AG08395 (cell line): ENCODE measurements at places on chromosomes 2 and 18.
A peak's percentile ranks its signal among the peaks of the same experiment; 100 is the strongest.

DNA sequence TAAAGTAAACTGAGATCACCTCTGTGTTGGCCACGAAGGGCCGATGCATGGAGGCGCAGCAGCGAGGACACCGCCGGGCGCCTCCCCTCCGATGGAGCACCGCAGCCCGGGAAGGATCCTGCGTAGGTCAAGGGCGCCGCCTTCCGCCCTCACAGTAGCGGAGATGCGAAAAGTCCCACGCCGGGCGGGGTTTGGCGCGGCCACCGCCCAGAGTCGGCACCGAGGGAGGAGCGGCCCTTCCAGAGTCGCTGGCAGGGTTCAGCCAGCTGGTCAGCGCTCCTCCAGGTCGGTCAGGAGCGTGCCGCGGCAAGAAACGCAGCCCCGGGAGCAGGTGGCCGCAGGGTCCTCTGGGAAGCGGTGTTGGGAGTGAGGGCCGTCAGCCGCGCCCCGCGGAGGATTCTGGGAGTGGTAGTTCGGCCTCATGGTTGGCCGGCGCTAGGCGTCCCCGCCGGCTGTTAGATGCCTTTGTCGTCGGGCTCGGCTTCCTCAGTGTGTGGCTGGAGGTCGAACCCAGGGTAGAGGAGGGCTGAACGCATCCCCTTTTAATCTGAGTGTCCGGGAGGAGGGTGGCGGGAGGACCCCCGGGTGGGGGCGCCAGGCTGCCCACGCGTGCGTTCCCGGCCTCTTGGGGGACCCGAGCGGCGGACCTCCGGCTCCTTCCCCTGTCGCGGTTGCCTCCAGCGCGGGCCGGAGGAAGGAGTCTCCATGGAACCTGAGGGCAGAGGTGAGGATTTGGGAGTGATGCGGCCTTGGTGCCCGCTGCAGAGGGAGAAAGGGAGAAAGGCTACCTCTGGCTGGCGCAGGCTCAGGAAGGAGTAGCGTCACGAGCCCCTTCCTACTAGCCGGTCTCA lies at the start of gene ZNF892:
Gene ZNF892 (plus strand): TSS at position 411 of the 851 bp plus-strand sequence. CDS start 295 bp downstream, at position 706.
- DNase-seq: peak; percentile 97

DNA sequence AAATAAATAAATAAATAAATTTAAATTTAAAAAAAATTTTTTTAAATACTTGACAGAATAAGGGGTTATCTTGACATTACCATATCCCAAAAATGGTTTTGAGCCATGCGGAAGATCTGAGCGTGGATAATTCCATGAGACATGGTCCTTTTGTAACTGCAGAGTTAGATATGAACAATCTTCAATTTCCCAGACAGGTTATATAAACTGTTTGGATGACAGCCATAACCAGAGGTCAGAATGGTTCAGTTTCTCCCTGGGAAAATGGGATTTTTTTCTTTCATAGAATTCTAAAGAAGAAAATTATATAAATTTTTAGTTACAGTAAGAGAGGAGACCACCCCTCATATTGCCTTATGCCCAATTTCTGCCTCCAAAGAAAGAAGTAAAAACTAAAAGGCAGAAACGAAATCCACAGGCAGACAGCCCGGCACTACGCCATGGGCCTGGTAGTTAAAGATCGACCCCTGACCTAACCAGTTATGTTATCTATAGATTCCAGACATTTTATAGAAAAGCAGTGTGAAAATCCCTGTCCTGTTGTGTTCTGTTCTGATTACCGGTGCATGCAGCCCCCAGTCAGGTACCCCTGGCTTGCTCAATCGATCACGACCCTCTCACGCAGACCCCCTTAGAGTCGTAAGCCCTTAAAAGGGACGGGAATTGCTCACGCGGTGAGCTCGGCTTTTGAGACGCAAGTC lies 3.0 kb downstream of the GALM start:
- no peak for DNase-seq

DNA sequence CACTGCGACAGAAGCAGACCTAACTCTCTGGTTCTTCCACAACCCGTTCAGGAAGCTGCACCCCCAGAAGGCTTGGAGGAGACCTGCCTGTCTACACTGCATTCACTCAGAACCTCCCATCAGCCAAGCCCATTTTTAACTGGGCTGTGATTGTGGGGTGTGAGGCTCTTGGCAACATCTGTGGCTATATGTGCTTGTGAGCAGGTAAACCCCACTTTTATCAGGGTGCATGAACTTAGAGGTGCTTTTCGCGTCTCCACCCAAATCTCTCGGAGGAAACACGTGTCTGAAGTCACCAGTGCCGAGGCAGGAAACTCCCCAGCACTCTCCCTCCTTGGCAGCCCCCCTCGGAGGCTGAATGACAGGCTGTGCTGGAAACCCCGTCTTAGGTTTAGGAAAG lies 158.2 kb upstream of the SALL3 start:
- DNase-seq: no peak

GRCh38 chr18:57231864-57232263 lies 85.0 kb downstream of the BOD1L2 start:
- DNase-seq: no peak

- peak; percentile 72 for DNase-seq
Observed at GRCh38 chr2:46171411-46171953, 125.7 kb upstream of the EPAS1 start.

GRCh38 chr18:3603421-3604234 lies 153.7 kb downstream of the TGIF1 start:
- DNase-seq: peak; percentile 76

DNA sequence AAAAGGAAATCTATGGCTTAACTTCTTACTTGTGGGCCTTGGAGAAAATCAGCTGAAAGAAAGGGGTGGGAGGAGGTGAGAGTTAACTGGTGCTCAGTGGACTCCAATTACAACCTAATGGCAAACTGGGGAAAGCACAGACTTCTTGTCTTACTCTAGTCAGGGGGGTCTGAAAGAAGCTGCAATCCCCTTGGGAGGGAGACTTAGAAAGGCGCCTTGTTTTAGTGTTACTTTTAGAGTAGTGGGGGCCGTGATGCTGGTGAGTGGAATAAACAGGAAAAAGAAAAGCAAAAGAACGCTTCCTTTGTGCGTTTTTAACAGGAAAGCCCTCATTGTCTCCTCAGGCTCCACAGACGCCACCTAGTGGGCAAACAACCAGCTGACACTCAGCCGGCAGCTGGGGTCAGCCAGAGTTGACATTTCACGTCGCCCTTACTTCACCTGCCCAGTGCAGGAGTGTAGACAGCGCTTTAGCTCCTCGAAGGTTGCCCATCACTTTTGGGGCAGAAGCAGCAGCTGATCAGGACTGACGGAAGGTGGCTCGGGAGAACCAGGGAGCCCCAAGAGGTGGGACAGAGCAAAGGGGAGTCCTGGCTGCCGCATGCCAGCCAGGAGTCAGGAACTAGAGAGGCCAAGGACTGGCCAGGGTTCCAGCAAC lies 55.9 kb upstream of the GORASP2 start:
- DNase-seq: peak; percentile 85

- no peak for DNase-seq
Observed at GRCh38 chr2:78892295-78892694, 133.2 kb upstream of the REG3G start.

DNA sequence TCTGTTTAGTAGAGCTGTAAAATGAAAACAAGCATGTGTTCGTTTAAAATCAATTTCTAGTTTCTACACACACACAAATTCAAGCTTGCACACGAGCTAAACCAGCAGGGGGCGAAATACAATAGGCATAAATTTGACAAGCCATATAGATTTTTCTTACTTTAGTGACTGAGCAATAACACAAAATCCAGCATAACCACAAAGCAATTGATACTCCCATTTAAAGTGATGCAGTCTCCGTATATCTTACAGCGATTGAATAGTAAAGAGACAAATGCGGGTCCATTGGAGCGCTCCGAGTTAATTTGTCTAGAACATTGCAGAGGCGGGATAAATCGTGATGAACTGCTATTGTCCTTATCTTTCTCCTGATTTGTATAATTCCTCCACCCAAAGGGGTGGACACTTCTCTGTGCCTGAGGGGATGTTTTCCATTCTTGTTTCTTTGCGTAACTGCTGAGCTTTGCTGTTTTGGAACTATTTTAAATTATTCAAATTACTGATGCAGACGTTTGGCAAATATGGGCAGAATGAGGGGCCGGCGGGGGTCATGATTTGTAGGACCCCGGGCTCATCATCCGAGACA lies 1.2 kb upstream of the AFTPH start:
- DNase-seq: peak; percentile 52

- no peak for DNase-seq
Observed at GRCh38 chr2:72822794-72823193, 3.0 kb downstream of the EXOC6B start.

- DNase-seq: no peak
Observed at GRCh38 chr2:37005118-37005868, 39.0 kb upstream of the STRN start.

DNA sequence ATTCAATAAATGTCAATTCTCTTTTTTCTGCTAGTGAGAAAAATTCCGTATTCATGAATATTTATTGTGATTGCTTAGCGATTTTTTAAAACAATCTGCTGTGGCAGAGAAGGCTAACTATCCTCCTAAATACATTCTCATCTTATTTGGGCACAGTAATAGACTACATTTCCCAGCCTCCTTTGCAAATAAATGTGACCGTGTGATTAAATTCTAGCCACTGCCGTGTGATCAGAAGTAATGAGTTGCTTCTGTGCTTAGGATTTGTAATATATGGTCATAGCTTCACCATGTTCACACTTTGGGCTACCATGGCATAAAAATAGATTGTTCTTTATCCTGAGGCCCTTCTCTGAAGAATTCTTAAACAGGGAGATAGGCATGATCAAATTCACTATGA lies 179.6 kb downstream of the FAM124B start:
- no peak for DNase-seq
